ENCODE measurements at places on chromosomes 7 and 10.

DNA sequence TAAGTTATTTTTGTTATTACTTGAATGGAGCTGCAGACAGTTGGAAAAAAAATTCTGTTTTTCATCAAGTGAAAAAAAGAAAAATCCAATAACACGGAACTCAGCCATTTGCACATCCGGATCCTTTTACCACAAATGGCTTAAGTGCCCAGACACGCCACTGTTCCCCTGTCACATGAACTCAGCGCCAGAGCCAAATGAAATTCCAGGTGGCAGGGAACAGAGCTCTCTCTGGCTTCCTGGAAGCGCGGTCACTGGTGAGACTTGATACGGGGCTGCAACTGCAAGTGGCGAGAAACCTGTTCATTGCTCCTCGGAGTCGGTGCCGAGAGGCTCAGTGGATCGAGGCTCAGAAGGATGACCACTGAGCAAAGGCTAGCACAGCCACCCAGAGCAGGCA is 60.8 kb upstream of the NPTX2 start:
- peak; percentile 72 for DNase-seq

- DNase-seq, result peak; percentile 70
These were observed 33.2 kb upstream of the MKRN1 start for GRCh38 chr7:140512317-140513000.

DNA sequence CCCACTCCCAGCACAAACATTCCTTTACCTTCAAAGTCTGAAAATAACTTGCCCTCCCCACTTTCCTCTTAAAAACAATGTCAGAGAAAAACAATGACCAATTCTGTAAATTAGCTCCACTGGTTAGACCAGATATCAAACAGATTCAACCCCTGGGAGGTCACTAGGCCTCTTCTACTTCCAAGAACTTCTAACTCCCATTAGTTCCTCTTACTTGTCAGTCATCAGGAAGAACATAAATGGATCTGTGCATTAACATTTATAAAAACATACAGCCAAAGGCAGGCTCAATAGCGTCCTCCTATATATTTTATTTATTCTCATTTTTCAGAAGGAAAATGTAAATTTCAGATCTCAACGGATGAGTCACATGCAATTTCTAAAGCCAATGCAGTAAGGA is 2.2 kb downstream of the ELAPOR2 start:
- DNase-seq, result no peak

- peak; percentile 71 for DNase-seq
These were observed 4.0 kb upstream of the SH3PXD2A start for GRCh38 chr10:103859161-103860086.

- DNase-seq, result no peak
These were observed 52.7 kb downstream of the VPS50 start for GRCh38 chr7:93284908-93285307.

DNA sequence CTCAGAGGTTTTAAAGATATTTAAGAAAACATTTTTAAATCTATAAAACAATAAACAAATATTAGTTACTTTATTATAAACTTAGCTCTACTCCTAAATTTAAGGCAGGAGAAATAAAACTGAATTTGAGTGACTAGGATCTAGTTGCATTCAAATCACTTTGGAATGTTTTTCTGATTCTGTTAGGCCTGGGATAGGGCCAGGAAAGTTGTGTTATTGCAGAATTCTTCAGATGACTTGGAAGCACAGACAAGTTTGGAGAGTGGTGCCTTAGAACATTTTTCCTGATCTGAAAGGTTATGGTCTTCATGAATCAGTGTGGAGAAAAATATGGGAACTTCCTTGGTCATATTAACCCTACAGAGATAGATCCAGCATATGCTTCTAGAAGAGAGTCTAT is 15.6 kb upstream of the SLC25A13 start:
- no peak for DNase-seq

DNA sequence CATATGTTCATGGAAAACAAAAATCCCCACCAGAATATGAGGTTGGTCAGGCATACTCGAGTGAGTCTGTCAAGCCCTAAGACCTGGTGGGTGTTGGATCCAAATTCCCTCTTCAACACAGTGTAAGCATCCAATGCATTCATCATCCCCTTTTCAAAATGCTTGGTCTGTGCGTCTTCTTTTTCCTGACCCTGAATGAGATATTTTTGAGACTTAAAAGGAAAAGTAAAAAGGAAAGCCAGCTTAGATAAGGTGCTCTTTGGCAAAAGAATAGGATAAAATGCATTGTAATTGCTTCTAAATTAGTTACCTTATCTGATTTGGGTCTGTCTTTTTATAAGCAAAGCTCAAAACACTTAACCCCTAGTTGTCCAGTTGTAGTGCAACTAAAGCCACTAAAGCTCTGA is 331.5 kb downstream of the PTEN start:
- peak; percentile 33 for DNase-seq

- DNase-seq, result no peak
These were observed 40.3 kb upstream of the ANK3 start for GRCh38 chr10:60430017-60430416.

DNA sequence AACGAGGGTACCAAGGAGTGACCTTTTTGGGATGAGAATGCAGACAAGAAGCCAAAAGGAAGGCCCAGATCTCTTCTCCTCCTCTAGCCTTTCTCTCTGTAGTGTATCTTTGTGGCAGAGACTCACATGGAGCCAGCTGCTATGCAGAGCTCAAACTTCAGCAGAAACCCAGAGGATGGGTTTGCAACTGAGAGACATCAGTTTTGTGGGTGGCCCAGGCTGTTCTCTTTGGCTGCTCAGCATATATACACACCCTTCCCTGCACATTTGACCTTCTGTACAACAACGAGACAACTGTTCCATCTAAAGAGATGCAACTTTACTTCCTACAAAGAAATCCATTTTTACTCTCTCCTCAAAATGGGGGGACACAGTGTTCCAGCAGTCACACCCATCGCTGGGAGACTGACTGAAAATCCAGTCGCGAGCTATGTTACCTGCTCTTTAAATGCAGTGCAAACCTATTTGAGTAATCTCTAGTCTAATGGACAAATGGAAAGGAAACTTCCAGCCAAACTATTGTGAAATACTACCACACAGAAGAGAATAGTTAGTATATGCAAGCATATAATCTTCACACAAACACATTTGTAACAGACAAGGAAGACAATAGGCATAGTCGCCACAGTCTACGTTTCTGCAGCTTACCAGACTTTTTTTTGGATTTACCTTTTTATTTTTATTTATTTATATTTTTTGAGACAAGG is 51.2 kb downstream of the GTF2I start:
- no peak for DNase-seq

GRCh38 chr7:142581341-142581740 is 167.9 kb upstream of the PRSS1 start:
- DNase-seq, result no peak

DNA sequence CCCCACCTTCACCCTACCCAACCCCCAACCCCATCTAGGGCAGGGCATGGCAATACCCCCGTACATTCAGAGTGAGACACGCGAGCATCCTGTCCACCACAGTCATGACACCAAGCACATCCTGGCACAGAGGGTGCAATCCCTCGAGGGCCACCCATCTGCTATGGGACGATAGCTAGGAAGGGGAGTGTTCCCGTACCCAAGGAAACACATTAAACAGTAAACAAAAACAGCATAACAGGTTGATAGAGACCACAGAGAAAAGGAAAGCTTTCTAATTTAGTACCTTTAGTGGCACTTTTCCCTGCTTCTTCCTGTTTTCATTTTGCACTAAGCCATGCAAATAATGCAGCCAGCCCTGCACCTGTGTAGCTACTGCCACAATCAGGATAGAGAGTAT is 2.3 kb upstream of the SMKR1 start:
- no peak for DNase-seq

DNA sequence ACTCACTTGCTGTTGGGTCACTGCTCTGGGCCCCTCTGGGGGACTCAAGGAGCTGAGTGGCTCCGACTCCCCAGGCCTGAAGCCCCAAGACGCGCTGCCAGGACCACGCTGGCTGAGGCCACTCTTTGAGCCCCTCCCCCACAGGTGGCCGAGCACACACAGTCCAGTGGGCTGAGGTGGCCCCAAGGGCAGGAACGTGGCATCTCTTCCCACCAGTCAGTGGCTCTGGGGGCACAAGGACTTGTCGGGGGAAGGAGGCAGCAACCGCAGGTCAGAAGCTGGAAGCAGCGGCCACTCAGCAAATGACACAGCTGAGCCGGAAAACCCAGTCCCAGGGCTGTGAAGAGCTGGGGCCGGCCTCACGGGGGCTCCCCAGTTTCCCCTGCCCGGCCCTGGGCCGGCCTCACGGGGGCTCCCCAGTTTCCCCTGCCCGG is 24.1 kb downstream of the GRIFIN start:
- peak; percentile 66 for DNase-seq

GRCh38 chr7:137434946-137435345 is 91.4 kb upstream of the PTN start:
- DNase-seq, result no peak

DNA sequence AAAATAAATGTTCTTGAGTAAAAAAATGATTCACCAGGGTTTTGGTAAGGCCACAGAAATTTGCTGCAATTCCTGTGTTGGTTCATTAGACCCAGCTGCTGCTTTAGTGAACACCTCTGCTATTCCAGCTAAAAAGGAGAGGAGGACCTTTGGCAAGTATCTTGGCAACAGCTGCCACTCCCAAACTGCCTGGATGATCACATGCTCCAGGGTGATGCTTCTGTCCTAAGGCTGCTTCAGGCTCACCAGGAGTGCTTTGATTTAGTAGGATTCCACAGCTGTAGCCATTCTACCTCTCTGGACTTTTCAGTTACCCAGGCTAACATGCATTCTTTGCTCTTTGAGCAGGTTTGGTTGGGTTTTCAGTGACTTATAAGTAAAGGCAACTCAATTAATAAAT is 82.6 kb upstream of the NPVF start:
- DNase-seq, result no peak

- DNase-seq, result no peak
These were observed 83.6 kb downstream of the KCNMA1 start for GRCh38 chr10:77553966-77554365.

GRCh38 chr7:23044581-23044980 is 30.7 kb upstream of the HYCC1 start:
- no peak for DNase-seq

- peak; percentile 80 for DNase-seq
These were observed 45.2 kb upstream of the BHLHA15 start for GRCh38 chr7:98165827-98166667.

DNA sequence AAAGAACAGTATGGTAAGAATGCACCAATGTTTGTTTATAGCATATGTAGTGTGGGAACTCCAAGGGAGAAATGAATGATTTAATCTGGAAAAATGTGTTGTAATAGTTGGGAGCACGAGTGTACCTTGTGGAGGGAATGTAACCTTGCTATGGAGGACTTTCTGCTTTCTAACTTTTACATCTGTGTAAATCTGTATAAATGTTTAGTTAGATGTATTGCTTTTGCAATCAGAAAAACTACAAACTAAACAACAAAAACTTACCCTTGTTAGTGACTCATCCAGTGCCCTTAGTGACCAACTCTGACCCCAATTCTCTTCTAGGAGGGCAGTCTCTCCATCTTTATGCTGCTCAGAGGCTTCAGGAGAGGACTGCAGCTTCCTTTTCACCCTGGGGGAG is 89.3 kb downstream of the CCNY start:
- no peak for DNase-seq

- DNase-seq, result no peak
These were observed 180.0 kb downstream of the RELN start for GRCh38 chr7:103809229-103809994.

DNA sequence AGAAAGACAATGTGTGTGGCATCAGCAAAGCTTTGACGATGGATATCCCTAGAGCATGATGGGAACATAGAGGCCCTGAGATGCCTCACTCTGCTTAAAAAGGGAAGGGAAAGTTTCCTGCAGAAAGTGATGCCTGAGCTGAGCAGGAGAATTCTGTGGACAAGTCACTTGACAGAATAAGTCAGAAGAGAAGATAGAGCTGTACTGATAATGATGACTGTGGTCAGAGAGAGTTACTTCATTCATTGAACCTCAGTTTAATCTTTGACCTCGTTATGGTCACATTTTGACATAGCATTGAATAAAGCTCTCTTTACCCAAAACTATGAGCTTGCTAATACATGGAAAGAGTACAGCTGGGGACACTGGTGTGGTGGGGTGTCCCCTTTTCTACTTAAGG is 7.6 kb downstream of the CUBN start:
- DNase-seq, result no peak

- no peak for DNase-seq
These were observed 122.2 kb upstream of the PRSS58 start for GRCh38 chr7:142380069-142380468.

- no peak for DNase-seq
These were observed 296.2 kb downstream of the MAGI2 start for GRCh38 chr7:79157281-79157680.

- no peak for DNase-seq
These were observed 155.6 kb upstream of the LAMB4 start for GRCh38 chr7:108285778-108286177.

DNA sequence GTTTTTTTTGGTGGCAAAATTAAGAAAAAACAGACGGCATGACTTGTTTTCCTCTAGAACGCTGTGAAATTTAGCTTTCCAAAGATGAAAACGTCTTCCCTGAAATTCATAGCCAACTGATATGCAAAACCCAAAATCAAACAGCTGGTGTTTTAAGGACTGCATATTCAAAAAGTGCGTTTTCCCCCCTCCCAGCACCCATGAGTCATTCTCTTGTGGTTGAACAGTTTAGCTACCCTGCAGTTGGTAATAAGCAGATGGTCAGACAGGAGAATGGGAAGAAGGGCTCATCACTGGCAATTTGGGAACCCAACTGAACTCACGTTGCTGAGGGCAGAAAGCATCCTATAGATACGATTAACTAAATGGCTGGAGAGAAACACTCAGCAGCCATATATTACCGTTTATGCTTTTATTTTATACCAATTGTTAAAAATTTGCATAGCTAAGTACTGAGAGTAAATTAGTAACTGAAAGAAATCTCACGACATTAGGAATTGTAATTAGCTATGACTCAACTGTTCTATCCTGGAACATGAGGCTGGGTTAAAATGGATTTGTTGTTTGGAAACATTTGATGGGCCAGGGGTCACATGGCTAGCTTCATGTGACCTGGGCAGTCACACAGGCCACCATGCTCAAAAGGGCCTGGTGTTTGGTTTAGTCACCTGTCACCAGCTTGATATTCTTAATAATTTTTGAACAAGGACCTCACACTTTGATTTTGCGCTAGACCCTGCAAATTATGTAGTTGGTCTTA is 343.1 kb downstream of the PHTF2 start:
- DNase-seq, result no peak

DNA sequence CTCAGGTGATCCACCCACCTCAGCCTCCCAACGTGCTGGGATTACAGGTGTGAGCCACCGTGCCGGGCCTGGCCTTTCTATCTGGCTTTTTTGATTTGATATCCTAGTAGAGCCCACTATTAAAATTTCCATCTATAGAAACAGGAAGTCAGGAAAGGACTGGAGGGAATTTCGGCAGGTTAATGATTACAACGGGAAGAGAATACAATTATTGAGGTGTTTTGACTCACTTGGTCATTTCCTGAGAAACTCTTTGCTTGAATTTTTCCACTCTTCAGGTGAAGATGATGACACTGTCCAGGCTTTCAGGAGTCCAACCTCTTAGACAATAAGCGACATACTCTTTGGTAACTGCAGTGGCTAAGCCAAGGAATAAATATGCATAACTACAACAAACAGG is 1.1 kb upstream of the MKLN1 start:
- DNase-seq, result no peak

GRCh38 chr10:79181227-79181626 is 112.5 kb downstream of the ZMIZ1 start:
- no peak for DNase-seq

- no peak for DNase-seq
These were observed 28.7 kb downstream of the SLC29A3 start for GRCh38 chr10:71347587-71348395.

All from SK-N-SH (cell line).